Activated CD4-positive, alpha-beta T cell treated with anti-CD3 and anti-CD28 coated beads, Interleukin-2, amount 50 U/mL, for 24 hours (primary cell): ENCODE measurements at places on chromosomes 3 and 15.
A peak's percentile ranks its signal among the peaks of the same experiment; 100 is the strongest.

DNA sequence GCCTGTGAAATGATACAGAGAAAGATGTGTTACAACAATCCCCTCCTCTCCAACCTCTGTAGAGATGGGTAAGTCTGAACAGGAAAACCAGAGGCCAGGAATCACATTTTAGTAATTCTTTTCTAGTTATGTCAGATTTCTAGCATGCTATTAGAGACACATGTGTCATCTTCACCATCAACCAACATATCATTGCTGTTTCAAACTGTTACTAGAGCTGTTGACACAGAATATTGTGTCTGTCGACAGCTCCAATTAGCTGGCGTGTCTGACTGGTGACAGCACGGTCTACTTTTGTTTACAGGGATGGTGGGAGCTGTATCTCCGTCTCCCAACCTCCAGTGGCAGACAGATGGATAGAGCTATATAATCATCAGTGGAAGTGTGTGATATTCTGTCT is 393.2 kb downstream of the SOX2 start:
- DNase-seq, result no peak

DNA sequence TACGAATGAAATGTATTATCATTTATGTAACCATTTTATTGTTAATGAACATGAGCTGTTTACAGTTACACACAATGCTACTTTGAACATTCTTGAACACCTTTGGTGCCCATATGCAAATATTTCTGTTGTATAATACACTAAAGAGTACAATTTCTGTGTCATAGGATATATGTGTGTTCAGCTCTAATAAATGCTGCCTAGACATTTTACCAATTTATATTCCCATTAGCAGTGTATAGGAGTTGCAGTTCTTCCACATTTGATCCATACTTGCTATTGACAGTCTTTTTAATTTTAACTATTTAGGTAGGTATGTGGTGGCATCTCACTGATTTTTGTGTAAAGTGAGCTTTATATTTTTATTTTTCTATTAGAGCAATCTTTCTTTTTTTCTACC is 331.8 kb downstream of the ZIC1 start:
- no peak for DNase-seq

- DNase-seq, result no peak
Observed at GRCh38 chr15:66261056-66261455, 7.5 kb upstream of the MEGF11 start.

DNA sequence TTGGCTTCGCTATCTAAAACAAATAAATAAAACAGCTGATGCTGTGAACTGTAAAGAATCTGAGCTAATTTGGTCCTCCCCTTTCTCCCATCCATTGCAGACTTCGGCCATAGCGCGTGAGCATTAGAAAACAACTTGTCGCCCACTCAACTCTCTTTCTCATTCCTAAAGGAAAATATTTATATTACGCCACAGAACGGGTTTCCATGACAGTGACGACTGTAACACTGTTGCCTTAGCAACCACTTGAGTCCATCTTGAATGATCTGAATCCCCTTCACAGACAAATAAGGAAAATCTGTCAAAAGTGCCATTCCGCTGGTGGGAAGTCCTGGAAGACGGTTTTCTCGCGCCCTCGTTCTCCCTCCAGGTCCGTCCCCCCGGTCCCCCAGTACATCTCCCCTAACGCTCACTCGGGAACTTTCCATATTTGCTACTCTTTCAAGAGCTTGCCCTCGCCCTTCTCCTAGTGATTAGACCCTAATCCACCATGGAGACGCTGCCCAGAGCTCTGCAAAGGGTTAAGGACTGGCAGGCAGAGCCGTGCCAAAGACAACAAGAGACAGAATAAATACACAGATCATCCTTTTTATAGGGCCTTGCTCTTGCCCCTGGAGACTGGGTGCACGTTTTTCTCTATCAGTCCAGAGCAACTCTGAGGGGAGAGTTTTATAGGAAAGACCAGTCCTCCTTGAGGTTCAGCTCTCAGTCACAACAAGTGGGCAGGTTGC is 50.5 kb downstream of the CRYGS start:
- DNase-seq, result no peak

GRCh38 chr15:88401996-88402656 is 65.1 kb downstream of the MRPL46 start:
- peak; percentile 3 for DNase-seq

DNA sequence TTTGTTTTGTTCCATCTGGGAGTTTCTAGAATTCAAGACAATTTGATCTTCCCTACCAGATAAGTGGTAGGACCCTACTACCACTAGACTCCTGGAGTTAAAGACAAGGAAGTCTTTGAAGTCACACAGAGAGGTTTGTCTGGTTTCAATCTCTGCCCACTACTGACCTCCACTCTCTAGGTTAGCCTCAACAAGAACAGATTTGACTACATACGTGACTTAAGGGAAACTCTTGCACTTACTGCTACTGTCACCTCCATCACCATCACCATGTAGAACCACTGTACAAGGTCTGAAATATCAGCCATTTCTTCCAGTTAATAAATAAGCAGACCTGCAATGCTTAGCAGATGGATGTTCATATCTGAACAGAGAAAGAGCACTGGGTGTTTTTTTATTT is 148.3 kb upstream of the ARHGEF26 start:
- DNase-seq, result no peak

DNA sequence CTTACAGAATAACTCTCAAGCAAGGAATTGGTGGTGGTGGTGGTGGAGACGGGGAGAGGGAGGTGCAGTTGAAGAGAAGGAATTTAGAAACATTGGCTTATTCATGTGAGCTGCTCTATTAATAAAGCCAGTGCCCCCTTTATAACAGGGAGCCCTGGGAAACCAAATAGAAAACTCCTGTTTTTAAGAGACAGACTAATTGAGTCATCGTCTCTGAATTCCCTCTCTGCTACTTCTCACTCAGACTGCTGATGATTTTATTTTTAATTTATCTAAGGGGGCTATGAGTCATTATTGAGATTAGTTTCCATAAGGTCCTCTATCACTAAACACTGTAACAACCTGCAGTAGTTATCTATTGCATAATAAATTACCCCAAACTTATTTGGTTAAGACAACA is 145.9 kb upstream of the GALNT15 start:
- DNase-seq, result no peak

- DNase-seq, result peak; percentile 14
Observed at GRCh38 chr15:80152896-80153876, at the start of gene FAH. FAH (plus strand) TSS chr15:80152999; CDS start chr15:80153055, 56 bp downstream.

DNA sequence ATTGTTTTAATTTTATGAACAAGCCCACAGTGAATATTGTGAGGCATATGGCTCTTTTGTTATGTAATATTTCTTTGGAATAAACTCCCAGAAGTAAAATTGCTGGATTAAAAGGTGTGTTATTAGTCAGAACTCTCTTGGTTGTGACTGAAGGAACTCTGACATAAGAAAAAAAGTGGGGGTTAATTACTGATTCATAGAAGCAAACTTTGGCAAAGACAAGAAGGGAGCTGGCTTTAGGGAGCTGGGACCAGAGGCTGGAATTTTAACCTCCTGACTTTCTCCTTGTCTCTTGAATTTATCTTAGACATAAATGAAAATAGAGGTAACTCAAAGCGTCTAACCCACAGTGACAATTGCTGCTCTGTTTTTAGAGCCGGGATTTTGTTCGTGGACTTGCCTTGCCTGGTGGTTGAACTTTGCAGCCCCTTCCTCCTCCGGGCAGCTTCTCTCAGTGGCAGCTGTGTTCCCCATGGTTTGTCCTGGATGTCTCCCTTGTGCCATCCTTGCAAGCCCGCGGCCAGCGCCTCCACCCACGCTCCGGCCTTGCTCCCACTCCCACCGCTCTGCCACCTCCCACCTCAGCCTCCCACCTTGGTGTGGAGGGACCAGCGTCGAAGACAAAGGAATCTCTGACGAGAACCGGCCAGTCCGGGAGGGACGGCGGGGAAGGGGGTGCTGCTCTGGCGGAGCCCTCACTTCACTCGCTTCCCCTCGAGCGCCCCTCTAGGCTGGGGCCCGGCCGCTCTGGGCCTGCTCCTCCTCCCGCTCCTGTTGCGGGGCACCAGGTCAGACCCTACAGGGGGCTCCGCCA is 28.0 kb downstream of the ARHGAP31 start:
- no peak for DNase-seq

DNA sequence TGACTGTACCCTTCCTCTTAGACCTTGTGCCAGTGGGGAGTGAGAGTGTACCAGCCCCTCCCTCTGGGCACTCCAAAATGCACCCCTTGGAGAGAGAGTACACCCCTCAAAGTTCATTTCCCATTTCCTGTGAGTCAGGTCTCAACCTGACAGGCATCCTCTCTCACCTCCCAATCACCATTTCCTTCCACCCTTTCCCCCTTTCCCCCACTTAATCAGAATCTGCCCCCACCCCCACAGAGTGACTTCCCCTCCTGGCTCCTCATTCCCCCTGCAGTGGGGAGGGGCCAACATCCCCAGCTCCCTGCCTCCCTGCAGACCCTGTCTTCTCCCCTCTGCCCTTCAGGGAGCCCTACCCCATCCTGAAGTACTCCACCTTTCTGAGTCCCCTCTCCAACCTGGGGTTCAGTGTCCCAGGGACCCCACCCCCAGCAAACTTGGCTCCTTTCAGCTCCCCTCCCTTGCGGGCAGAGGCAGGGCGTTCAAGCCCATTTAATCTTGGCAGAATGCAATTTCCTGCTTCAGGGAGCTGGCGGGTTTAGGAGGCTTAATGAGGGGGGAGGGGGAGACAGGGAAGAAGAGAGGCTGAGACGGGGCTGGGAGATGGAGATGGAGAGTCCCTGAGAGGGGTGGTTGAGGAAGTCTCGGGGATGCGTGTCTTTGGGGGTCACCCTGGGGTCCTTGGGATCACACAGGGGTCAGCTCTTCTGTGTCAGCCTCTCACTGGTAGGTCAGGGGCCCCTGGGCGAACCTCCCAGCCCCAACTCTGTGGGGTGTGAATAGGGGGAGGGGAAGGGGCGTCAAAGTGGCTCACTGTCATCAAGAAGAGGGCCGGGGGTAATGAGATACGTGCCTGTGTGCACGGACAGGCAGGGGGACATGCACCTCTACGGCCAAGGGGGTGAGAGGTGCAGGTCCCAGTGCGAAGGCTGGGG is 16.6 kb upstream of the SEMA3F start:
- DNase-seq, result no peak

GRCh38 chr3:81968658-81969057 is 207.2 kb upstream of the GBE1 start:
- no peak for DNase-seq

- no peak for DNase-seq
Observed at GRCh38 chr3:31392568-31392967, 140.2 kb upstream of the STT3B start.

GRCh38 chr3:19877656-19878055 is 56.4 kb downstream of the EFHB start:
- no peak for DNase-seq

DNA sequence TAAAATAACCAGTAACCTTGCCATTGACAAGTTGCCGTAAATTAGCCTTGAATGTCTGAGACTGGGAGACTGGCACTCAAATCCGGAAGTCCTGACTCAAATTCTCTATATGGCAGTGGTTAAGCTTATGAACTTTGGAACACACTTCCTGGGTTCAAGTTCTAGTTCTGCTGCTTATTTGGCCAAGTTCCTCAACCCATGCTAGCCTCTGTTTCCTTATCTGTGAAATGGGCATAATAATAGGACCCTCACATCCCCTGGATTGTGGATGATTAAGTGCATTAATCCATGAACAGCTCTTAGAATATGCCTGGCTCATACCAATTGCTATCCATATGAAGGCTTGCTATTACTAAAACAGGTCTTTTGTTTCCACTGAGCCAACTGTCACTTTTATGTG is 311.5 kb downstream of the EDEM1 start:
- DNase-seq, result no peak

GRCh38 chr15:56919609-56920366 is 1.3 kb downstream of the TCF12 start:
- no peak for DNase-seq
